ENCODE measurements at places on chromosomes 4 and X.

- no peak for DNase-seq
Observed at GRCh38 chr4:140174543-140174942, 20.6 kb upstream of the MAML3 start.

DNA sequence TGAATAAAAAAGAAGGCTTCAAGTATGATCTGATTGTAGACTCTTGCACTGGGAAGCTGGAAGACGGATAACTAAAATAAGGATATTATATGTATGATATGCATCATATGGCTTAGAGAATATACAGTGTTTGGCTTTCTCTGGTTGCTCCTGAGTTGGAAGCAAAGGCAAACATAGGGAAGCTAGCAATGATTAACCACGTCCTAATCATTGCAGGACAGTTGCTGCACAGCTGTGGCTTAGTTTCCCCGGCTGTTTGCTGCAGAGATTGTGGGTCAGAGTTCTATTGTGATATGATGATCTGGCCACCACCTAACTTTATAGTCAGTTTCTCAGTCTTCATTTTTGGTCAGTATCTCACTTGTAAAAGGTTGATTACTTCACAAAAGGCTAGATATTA, 36.3 kb upstream of the PARM1 start:
- no peak for DNase-seq

GRCh38 chr4:8528713-8529112, 51.5 kb upstream of the GPR78 start:
- no peak for DNase-seq

- no peak for DNase-seq
Observed at GRCh38 chr4:1843852-1844251, 12.1 kb downstream of the LETM1 start.

GRCh38 chrX:103101299-103102042, 8.5 kb upstream of the NXF3 start:
- DNase-seq, result no peak

DNA sequence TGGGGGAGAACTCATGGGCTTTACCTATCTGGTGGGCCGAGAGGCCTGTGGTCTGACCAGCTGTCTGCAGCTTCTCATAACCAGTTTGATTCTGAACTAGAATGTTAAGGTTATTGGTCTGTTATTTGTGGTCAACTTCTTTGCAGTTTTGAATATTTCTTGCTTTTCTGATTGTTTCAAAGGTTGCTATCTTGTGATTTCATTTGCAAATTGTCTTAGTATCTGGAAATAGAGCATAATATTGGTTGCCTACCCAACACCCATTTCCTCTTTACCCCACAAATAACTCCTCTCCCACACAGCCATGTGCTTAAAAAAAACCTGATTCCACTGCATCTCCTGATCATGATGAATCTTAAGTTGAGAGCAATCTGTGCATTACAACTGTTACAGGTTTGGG, 39.1 kb upstream of the BMP2K start:
- no peak for DNase-seq

DNA sequence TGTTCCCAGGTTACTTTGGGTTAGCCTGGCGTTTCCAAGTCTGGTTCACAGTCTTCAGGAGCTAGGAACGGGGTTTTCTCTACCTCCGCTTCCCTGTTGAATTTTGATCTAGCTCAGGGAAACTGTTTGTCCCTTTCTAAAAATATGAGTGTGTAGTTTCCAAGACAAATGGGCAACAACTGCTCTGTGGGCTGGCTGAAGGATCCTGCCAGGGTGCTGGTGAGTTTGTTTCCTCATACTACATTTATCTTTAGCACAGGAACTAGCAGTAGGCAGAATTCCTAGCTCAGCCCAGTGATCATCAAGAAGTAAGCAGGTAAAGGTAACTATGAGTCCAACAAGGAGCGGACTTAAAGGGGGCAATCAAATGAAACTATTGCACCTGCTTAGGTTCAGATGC, 13.3 kb upstream of the FAM47E start:
- DNase-seq, result no peak

GRCh38 chr4:122525865-122526264, 69.3 kb upstream of the IL2 start:
- no peak for DNase-seq

GRCh38 chr4:181830404-181831035, 412.7 kb upstream of the TENM3 start:
- DNase-seq, result no peak

DNA sequence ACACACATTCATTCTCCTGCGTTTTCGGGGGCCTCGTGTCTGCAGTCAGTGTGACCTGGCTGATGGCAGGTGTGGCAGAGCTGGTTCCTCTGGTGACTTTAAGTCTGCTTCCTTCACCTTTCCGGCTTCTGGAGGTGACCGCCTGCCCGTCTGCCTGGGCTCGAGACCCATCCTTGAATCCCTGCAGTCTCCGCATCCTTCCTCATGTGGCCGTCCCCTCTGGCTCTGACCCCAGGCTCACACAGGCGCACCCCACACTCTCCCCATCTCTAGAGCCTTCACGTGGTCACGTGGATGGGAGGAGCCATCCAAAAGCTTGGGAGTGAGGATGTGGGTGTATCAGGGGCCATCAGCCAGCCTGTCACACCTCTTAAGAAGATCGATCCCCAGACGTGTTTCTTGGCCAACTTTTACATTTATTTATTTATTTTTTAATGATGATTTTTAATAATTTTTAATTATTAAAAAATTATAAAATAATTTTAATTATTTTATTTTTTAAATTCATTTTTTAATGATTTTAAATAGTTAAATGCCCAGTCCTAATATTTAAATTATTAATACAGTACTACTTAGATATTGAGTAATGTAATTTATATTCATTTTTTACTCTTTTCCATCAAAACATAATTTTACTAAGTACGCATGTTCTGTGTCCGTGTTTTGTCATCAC, 20.9 kb downstream of the RGS12 start:
- no peak for DNase-seq

DNA sequence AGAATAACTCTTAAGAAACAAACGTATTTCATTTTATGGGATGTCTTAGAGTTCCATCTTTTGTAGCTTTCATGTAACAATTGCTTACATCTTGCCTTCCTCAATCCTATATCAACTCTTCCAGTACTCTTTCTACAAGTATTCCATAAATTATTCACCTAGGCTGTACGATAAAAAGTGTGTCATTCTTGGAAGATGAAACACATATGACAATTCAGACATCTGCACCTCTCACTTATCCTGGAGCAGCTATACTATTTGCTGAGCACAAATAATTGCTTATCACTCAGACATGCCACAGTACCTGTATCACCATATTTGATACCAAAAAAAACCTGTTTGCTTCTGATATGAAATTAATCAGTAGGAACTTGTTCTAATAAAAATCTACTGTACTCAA, 1.0 kb downstream of the POF1B start:
- DNase-seq, result no peak

- no peak for DNase-seq
Observed at GRCh38 chrX:41313419-41313818, 20.5 kb upstream of the DDX3X start.

Data from urothelium cell line (cell line).